ENCODE measurements at places on chromosomes 7 and 10. TPM values are rescaled to one million over a fixed set of nuclear protein-coding genes. Genes with fewer than 3 reads are reported as not detected.

The DENND2A gene
- total RNA-seq, result 64.7 TPM

The HMX3 gene
- not detected for total RNA-seq

The NDUFA5 gene
- total RNA-seq, result 84.4 TPM

The MARCHF5 gene
- total RNA-seq, result 68.5 TPM

The CALHM1 gene
- total RNA-seq, result not detected

The PPP2R2D gene
- 42.8 TPM for total RNA-seq

The UNC5B gene
- 22.6 TPM for total RNA-seq

The HGF gene
- total RNA-seq, result not detected

The SEMA4G gene
- total RNA-seq, result 46.9 TPM
